ENCODE measurements at places on chromosomes 1 and 21.

DNA sequence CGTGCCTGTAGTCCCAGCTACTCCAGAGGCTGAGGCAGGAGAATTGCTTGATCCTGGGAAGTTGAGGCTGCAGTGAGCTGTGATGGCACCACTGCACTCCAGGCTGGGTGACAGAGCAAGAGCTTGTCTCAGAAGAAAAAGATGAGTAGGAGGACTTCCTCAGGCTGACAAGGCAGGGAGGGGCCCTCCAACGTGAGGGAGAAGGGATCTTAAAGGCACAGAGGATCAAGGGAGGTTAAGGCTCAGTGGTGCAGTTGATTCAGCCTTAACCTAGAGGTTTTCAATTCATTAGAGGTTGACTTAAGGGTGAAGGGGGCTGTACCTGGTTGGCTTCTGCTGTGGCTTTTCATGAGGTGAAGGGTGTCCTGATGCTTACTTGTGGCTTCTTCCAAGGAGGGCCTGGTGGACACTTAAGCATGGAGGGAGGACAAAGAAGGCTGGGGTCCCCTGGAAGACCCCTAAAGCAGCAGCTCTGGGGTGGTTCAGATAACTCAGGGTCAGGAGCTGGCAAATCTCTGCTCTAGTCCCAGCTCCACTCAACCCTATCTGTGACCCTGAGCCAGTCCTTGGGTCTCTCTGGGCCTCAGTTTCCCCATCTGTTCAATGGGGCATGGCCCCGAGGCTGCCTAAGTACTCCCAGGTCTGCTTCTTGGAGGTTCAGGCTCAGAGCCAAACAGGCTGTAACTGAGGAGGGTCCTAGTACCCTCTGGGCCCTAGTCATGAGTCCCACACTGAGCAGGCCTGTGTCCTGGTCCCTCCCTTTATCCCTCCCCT is 6.3 kb downstream of the EXTL1 start:
- no peak for DNase-seq

GRCh38 chr21:33053951-33054350 is 16.0 kb upstream of the OLIG1 start:
- no peak for DNase-seq

- no peak for DNase-seq
Measured at GRCh38 chr1:27974417-27974781, 14.6 kb downstream of the XKR8 start.

- DNase-seq = peak; percentile 81
Measured at GRCh38 chr1:27668808-27669723, 2.9 kb downstream of the IFI6 start.

GRCh38 chr21:14584357-14585095 is 38.4 kb upstream of the SAMSN1 start:
- no peak for DNase-seq

- no peak for DNase-seq
Measured at GRCh38 chr1:11046270-11046566, 821 bp downstream of the MASP2 start.

DNA sequence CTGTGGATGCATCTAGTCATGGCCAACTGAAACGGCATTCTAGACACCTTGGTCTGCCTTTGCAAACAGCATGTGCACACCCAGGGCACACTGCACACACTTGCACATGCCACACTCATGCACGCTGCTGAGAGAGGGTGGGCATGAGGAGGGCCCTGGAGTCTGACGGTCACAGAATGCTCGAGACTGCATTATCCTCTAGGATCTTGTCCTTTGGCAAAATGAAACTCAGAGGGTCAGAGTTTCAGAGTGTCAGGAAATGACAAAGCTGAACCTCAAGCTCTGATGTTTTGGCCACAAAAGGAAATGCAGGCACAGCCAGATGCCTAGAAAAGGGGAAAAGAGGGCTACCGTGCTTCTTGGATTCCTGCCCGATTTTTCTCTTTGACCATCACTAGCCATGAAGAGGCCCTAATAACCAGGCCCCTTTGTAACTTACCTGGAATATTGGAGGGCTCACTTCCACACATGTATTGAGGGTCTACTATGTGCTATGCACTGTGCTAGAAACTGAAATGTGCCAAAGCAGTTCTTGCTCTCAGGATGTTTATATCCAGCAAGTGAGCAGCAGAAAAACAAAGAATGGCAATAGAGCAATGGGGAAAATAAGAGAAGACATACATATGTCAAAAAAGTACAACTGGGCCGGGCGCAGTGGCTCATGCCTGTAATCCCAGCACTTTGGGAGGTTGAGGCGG is 65.4 kb downstream of the TOMM20 start:
- no peak for DNase-seq

GRCh38 chr1:50425376-50426107 is 2.3 kb upstream of the DMRTA2 start:
- DNase-seq = no peak

DNA sequence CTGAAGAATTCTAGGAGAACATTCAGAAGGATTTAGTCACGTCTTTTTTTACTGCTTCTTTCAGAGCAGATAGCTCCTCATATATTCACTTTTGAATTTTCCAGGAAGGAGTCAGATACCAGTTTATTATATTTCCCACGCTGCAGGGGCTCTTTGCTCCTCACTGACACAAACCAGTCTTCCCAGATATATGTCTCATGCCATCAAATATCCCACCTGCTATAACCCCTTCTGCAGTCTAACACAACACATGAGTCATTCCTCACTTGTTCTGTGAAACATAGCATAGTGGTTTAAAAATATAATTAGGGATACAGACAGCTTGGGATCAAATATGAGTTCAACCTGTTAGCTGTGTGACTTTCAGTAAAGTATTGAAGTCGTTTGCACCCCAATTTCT is 251.7 kb upstream of the DPYD start:
- DNase-seq = no peak

GRCh38 chr1:103931891-103932290 is 182.2 kb downstream of the AMY1C start:
- no peak for DNase-seq

DNA sequence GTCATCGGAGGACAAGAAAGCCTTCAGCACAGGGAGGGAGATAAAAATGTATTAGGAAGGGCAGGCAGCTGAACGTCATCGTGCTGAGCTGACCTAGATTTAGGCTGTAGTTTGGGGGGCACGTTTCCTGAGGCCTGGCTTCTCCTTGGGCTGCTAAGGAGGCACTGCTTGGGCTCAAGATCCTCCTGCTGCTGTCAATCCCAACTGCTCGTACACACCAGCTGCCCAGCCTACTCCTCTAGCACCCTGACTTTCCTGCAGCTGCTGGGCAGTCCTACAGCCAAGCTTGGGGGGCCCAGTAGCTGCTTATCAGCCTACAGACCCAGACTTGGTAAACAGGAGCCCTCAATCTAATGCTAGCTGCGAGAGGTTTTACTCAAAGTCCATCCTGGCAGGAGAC is 6.2 kb downstream of the TMEM35B start:
- no peak for DNase-seq

DNA sequence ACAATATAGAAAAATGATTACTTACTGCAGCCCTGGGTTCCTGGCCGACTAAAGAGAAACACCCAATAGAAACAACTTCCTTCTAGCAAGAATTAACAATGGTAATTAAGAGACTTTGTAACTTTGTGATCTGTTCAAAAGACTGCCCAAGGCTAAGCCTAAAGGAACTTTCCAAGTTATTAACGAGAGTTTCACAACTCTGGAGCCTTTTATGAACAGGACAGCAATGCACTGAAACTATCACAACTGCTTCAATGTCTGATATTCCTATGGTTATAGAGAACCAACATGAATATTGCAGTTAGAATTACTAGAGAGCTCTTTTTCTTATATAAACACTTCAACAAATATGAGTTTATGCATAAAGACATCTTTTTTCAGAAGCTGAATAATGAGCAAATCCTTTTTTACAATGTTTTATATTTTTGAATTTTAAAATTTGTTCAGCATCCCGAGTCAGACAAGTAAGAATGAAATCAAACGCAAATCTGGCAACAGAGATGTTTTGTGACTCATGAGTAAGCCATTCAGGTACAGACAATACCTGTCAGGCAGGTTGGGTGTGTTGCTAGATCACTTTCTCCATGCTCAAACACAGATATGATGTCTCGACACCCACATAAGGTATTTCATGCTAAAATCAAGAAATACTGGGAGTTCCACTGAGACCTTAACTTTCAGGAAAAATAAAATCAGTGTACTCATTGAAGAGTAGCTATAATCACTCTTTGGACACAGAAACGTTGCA is 22.2 kb upstream of the KCNJ15 start:
- DNase-seq = no peak

- DNase-seq = peak; percentile 86
Measured at GRCh38 chr1:18875107-18875795, 15.8 kb upstream of the TAS1R2 start.

DNA sequence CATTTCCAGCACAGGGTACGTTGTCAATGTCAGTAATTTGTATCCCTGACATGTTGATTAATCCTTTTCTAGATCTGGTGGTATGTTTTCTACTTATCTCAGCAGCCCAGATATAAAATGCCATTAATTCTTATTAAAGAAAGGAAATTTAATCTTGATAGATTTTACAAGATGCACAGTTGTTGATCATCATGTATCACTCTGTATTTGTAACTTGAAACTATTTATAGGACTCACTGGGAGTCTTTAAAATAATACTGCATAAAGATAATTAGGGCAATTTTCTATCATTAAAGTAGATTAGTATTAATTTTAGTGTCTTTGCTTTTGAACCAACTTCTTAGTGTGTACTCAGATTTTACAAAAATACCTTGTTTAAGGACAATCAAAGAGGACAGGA is 84.9 kb downstream of the GREM2 start:
- no peak for DNase-seq

GRCh38 chr1:37764414-37764825 is 500 bp downstream of the EPHA10 start:
- DNase-seq = peak; percentile 58

- DNase-seq = peak; percentile 56
Measured at GRCh38 chr1:115089420-115090185, at the start of gene TSPAN2. Gene TSPAN2, minus strand, starts transcription at chr1:115089503. Its CDS starts 71 bp downstream, at chr1:115089432.

DNA sequence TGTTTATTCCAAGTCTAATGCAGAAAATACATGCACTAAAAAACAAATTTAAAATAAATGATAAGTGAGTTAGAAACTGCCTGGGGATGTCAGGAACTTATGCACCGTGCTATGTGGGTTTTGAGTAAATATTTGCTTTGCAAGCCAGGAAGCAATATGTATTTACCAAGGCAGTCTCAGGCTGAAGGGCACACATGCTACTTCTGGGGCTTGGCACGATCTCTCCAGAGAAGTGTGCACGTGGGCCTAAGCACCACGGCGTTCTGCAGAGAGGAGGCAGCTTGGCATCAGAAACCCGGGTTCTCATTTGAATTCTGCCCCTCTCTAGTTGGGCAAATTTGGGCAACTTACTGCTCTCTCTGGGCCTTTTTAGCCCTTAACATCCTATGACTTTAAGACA is 72.6 kb upstream of the ROR1 start:
- no peak for DNase-seq

DNA sequence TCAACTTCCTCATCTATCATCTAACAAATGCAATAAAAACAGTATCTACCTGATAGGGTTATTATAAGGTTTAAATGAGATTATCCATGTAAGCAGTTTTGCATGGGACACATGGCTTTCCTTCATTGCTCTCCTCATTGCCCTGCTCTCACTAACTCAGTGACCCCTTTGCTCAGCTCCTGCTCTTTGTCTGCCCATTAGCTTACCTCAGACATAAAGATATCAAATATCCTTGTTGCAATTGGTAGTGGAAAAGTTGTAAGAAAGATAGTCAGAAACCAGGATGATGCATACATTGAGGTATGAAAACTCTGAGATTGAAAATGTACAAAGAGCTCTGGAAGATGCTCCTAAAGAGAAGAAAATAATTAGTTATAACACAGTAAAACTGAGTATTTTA is 89.8 kb downstream of the EVI5 start:
- DNase-seq = no peak

GRCh38 chr1:55443175-55443915 is 228.2 kb upstream of the USP24 start:
- peak; percentile 79 for DNase-seq

DNA sequence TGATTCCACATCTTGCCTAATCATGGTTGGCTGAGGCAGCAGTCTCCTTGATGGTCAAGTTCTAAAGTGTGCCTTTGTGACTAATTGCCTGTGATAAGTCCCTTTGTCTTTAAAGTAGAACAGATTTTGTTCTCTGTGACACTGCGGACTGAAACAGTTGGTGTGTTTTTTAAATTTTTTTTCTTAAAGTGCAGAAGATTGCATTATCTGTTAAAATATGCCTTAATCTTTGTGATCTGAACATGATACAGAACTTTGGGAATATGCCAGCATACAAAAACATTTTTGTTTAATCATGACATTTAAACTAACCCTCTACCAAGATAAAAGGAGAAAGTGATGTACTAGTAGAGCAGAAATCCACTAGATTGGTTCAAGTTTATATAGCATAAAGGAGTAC is 1260.6 kb upstream of the ADGRL2 start:
- DNase-seq = no peak

GRCh38 chr1:31248276-31248675 is 8.6 kb upstream of the NKAIN1 start:
- DNase-seq = no peak

GRCh38 chr1:21329209-21329844 is 39.1 kb upstream of the ECE1 start:
- no peak for DNase-seq

GRCh38 chr1:58426918-58427317 is 119.6 kb downstream of the OMA1 start:
- no peak for DNase-seq

DNA sequence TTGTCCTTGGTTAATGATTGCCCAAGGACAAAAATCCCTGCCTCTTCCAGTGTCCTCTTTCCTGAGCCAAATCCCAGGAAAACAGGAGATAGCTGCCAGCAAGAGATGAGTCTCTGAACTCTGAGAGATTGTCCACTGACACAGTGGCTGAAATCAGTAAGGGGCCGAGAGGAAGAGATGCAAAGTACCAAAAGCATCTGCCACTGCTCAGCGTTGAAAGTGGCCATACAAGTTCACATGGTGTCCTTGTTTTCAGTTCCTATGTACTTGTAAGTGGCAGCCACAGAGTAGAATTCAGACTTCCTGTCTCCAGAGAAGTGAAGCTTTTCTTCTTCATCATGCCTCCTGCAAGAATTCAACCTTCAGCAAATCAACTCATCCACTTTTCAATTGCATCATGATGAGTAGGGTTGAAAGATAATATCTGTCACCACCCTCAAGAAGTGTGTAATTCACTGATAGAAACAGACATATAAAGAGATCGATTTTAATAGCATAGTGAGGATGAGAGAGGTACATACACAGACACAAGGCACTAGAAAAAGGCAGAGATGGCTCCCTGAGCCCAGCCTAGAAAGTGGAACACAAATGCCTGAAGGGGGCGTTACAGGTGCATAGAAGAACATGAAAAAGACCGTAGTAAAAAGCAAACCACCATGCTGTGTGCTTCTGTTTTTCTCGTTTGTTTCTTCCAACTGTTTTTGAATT is 185.8 kb downstream of the MRPL39 start:
- no peak for DNase-seq

- DNase-seq = no peak
Measured at GRCh38 chr1:202834771-202835547, 24.2 kb downstream of the PCAT6 start.

DNA sequence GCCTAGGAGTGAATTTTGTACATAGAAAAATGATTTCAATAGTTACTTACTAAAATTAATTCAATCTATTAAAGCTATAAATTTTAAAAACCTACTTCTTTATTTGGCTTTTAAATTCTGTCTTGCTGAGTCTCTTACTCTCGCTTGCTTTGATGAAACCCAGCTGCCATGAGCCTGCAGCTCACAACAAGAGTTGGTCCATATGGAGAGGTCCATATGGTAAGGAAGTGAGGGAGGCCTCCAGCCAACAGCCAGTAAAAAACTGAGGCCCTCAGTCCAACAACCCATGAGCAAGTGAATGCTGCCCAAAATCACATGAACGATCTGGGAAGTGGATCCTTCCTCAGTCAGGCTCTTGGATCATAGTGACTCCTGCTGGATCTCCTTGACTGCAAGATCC is 89.9 kb upstream of the CXADR start:
- DNase-seq = no peak

GRCh38 chr1:173128742-173129141 is 78.0 kb upstream of the TNFSF18 start:
- no peak for DNase-seq
